Stimulated activated CD8-positive, alpha-beta memory T cell treated with anti-CD3 and anti-CD28 coated beads, Interleukin-12 subunit alpha, Interleukin-12 subunit beta, amount 100 ng/mL, for 4 hours (primary cell): ENCODE measurements at places on chromosomes 7 and 10.

- no peak for DNase-seq
Measured at GRCh38 chr7:129925416-129926002, 27.3 kb downstream of the UBE2H start.

DNA sequence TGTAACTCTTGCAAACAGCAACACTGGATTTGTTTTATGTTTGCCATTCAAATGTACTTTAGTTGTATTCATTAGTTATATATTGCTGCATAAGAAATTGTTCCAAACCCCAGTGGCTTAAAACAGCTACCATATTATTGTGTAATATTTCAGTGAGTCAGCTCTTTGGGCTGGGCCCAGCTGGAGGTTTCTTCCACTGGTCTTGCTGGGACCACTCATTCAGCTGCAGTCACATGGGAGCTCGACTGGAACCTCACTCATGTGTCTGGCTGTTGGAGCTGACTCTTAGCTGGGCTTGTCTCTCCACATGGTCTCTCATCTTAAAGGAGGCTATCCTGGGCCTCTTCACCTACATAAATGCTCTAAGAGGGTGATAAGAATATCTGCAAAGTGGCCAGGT, 23.2 kb upstream of the PIP4K2A start:
- DNase-seq = no peak

DNA sequence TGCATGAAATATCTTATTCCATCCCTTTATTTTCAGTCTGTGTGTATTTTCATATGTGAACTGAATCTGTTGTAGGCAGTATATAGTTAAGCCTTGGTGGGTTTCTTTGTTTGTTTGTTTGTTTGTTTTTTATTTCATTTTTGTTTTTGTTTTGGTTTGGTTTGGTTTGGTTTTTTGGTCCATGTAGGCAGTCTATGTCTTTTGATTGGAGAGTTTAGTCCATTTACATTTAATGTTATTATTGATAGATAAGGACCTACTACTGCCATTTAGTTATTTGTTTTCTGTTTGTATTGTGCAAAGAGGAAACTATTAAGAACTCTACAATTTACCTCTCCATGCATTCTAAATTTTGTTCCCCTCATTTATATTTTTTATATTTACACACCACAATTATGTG, 695.9 kb upstream of the GRM3 start:
- DNase-seq = no peak

DNA sequence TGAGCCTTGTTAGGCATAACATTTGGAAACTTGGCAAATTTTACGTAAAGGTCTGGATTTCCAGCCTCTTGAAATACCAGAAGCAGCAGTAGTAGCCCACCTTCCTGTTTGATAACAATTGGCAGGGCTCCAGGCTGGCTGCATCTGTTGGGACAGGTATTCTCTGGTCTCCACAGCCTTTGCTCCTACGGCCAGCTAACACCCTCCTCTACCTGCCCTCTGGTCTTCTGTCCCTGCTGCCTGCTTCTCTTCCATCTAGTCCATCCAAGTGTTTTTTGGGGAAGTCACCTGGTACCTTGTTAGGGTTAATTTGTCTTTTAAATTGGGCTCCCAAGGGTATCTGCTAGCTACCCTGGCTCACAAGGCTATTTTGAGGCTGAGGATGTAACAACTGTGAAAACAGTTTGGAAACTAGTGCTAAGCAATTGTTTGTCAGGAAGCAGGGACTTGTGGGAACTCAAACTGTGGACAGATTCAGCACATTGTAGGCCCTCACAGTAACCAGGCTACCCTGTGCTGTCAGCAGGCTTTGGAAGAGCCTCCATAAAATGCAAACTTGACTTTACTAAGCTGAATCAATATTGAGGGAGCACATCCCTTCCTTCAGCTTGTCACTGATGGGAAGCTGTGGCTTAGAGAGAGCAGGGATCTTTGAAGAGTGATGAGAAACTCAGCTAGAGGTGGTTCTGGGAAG, 8.5 kb downstream of the RPS24 start:
- DNase-seq = no peak

- DNase-seq = no peak
Measured at GRCh38 chr10:26085549-26085948, 131.0 kb upstream of the GAD2 start.

DNA sequence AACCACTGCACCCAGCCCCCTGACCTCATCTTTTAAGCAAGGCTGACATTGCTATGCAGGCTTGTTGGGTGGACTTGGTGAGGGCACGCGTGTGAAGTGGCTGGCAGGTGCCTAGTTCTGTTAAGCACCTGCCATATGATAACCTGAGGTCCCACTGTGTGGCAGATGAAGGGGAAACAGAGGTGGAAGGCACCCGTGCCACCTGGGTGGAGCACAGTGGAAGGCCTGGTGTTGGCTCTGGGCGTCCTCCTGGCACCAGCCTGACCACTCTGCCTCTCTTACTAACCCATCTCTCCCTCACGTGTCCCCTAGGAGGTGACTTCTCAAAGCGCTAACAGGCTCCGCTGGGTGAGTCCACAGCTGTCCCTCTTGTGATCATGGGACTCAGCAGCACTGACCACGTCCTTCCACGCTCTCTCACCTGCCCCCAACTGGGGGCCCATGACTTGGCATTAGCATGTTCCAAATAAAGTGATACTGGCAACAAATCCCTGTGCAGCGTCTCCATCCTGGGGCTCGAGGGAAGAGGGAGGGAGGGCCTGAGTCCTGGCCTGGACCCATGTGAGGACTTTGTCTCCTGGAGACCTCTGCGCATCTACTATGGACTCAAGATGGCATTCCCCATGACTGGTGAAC, 4.6 kb upstream of the ZNF862 start:
- no peak for DNase-seq

DNA sequence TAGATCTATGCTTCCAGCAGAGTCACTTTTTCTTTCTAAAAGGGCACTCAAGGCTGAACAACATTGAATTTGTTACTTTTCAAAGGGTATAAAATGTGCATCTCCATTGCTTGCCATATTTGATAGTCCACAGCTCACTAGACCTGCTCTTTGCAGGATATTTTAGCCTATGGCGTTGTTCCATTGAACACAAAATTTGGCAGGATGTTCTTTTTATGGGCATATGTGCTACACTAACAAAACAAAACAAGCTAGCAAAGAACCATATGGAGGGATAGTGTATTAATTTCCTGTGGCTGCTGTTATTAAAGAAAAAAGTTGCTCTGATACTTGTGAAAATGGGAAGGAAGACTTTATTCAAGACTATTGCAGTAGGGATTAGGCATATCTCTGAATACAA, 828.7 kb downstream of the TYW1 start:
- no peak for DNase-seq

DNA sequence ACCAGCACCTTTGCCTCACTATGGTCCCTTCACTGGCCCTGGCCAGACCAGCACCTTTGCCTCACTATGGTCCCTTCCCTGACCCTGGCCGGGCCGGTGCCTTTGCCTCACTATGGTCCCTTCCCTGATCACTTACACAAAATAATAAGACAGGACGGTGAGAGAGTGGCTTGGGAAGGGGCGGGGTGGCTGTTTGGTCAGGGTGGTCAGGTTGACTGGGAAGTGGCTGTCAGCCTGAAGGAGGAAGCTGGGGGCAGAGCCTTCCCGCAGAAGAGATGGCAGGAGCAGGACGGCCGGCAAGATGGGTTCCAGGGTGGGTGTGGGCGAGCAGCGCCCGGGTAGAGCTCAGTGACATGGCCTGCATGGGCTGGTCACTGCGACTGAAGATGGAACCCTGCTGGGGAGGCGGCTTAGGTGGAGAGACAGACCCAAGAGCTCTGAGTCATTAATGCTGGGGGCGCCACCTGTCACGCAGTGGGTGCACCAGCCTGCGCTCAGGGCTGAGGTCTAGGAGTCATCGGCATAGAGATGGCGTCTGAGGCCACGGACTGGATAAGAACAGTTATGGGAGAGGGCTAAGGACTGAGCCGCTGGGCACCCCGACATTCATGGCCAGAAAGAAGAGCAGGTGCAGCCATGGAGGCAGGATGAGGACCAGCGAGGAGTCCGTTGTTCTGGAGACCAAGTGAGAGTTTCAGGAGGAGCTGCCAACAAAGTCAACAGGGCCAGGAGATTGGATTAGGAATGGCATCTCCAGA, 91.8 kb downstream of the CHST15 start:
- DNase-seq = no peak
